ENCODE measurements at places on chromosomes 4 and X.

- no peak for DNase-seq
Measured at GRCh38 chrX:28997706-28998463, 410.6 kb downstream of the IL1RAPL1 start.

GRCh38 chr4:84051089-84051488 lies 448.0 kb downstream of the NKX6-1 start:
- DNase-seq, result no peak

GRCh38 chr4:129094347-129094746 lies 1.0 kb upstream of the SCLT1 start:
- DNase-seq, result no peak

DNA sequence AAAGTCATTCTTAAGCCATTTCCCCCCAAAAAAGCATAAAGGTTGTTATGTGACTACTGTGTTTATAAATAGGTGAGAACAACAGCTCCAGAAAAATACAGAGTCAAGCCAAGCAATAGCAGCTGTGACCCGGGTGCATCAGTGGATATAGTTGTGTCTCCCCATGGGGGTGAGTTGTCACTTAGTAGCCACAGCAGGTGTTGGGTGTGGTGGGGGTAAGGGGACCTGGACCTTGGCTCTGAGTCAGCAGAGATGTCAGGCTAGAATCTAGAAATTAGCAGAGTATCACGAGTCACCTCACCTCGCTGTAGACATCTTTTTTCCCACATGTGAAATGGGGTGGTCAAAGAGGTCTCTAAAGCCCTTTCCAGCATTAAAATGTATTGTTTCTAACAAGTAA lies 42.4 kb downstream of the MOSPD2 start:
- DNase-seq, result no peak

DNA sequence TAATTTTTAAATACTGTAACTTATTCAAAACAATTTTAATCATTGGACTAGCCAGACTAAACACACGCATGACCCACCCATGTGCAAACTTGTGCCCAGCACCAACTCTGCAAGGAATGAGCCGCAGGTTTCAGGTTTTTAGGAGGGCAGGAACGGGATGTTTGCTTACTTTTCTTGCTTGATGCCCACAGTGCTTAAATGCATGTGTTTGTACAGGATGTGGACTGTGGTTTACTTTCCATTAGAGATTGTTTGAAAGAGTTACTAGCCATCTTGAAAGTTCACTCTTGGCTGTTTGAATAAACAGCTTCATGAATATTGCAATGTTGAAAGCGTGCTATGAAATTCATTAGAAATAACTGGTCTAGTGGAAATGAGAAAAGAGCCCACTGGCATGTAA lies 83.3 kb downstream of the STK32B start:
- no peak for DNase-seq

- no peak for DNase-seq
Measured at GRCh38 chrX:75748431-75748830, 36.6 kb downstream of the MAGEE2 start.

Measured in stimulated activated CD4-positive, alpha-beta T cell treated with anti-CD3 and anti-CD28 coated beads, Interleukin-12 subunit alpha, Interleukin-12 subunit beta, amount 100 ng/mL, for 4 hours (primary cell).